ENCODE measurements at places on chromosomes 16 and 17.

DNA sequence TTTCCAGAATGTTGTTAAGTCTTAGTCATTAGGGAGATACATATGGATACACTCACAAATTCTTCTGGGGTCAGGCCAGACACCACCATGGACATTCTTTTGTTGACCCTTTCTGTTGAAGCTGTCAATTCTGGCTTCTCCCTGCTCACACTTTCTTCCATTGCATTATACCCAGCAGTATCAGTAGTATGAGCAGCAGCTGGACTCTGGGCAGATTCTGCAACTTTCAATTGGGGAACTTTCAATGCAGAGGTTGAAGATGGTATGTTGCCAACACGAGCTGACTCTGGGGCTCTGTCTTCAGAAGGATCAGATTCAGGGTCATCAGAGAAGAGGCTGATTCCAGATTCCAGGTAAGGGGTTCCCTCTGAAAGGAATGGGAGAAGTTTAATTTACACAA, 45.8 kb downstream of the RND2 start:
- DNase-seq: peak; percentile 14

DNA sequence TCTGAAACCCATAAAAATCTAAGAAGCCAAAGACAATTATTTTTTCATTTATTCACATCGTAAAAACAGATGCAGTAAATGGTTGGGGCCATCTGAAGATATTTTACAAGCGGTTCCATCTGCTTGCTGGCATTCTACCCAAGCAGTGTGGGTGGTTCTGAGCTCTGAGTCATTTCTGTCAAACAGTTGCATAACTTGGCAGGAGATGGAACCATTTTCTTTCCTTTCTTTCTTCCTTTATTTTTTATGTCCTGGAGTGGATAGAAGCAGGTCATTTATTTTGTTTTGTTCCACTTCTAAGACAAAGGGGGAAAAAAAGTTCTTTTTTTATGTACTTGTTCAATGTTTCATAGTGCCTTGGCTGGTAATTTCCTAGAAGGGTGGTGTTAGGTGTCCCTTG, 1151.9 kb upstream of the GOT2 start:
- peak; percentile 74 for DNase-seq

- DNase-seq: peak; percentile 88
Observed at GRCh38 chr16:88784074-88784855, 755 bp downstream of the PIEZO1 start.

DNA sequence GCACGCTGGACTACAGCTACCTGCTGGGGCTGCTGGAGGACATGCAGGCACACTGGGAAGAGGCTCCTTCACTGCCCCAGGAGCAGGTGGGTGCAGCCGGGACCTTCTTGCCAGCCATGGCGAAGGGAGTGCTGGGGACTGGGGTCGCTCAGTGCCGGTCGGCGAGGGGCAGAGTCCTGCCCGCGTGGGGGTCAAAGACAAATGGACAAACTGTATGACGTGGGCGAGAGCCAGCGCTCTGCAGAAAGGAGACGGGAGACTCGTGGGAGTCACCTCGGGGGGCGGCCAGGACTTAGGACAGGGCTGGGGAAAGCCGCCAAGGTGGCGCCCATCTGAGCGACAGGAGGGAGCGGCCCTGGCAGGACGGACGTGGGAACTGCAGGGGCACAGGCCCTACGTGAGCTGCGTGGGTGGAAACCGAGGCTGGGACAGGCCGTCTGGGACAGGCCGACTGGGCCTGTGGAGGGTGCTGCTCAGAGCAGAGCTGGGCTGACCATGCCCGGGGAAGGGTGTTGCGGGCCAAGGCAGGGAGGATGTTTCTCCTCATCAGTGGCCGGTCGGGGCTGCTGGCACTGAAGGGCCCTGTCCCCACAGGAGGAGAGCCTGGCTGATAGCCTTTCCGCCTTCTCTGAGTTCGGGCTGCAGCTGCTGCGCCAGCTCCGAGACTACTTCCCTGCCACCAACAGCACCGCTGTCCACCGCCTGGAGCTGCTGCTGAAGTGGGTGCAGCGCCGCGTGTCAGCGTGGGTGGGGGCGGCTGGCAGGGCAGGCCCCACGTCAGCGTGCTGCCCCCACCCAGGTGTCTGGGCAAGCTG, 8.0 kb downstream of the TSR3 start:
- DNase-seq: no peak

- no peak for DNase-seq
Observed at GRCh38 chr17:69898601-69899000, 176.4 kb upstream of the KCNJ16 start.

GRCh38 chr16:80197741-80198201, 343.0 kb upstream of the DYNLRB2 start:
- peak; percentile 92 for DNase-seq

DNA sequence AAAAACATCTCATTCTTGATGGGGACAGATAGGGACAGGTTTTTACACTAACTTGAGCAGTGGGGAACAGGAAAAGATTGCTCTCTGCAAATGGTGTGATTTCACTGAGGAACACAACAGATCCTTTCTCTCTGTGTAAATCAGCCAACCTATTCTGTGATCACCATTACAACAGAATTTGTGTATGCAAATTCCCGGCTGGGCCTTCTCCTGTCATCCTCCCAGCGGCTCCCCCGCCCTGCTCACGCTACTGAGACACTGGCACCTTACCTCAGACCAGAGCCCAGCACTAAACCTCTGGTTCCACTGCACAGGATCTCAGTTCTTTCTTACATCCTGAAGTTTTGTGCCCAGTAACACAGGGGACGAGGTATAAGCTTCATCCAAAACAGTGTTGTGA, 97.0 kb upstream of the FA2H start:
- DNase-seq: no peak

DNA sequence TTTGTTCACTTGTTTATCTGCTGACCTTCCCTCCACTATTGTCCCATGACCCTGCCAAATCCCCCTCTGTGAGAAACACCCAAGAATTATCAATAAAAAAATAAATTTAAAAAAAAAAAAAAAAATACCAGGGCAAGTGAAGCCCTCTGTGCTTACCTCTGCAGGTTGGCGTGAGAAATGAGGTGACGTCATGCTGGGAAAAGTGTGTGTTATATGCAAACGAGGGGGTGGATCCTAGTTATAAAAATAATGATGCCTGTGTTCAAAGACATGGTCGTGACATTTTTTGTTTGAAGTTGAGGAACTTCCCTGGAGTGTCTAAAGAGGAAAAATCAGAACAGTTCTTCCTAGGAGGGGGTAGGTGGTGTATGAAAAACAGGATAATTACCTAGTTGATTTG, 20.2 kb downstream of the TMC7 start:
- DNase-seq: no peak

- DNase-seq: no peak
Observed at GRCh38 chr17:83100853-83101391, 21.5 kb downstream of the METRNL start.

GRCh38 chr17:34259146-34259545, 4.1 kb downstream of the CCL2 start:
- DNase-seq: peak; percentile 74

DNA sequence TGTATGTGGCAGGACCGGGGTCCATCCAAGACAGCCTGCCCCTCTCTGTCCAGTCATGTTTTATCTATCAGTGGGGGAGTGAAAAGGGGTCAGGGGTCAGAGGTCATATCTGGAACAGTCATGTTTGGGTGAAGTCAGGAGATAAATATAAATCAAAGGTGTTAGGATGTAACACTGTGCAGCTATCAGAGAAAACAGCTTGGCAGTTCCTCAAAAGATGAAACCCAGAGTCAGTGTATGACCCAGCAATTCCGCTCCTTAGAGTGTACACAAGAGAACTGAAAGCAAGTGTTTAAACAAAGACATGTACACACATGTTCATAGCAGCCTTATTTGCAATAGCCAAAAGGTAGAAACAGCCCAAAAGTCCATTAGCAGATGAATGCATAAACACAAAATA, 361.3 kb downstream of the FOXL1 start:
- no peak for DNase-seq

- DNase-seq: peak; percentile 40
Observed at GRCh38 chr16:20791923-20792612, 14.2 kb downstream of the ERI2 start.

DNA sequence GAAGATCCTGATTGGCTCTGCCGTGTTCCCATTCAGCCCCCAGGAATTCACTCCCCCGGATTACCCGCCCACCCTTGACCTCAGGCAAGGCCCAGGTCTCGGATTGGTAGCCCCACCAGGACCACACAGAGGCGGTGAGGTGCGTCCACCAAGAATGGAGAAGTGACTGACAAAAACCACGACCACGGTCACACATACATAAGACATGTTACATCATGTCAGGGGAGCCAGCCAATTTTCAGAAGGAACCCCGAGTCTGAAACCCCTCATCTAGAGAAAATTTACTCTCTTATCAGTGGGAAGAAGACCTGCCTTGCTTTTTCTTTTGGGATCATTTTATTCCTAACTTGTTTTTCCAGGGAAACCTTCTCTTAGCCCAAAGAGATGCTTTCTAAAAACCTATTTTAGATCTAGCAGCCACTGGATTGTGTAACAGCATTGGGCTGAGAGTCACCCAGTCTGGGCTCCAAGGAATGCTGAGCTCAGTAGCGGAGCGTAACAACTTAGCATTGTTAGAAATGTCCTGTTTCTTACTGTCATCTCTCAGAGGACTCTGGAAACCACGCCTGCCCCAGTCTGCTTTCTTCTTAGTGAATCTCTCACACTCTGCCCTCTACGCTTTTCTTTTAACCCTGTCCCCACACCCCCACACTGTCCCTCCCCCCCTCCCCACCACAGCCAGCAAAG, 164.1 kb downstream of the CMIP start:
- DNase-seq: peak; percentile 69

DNA sequence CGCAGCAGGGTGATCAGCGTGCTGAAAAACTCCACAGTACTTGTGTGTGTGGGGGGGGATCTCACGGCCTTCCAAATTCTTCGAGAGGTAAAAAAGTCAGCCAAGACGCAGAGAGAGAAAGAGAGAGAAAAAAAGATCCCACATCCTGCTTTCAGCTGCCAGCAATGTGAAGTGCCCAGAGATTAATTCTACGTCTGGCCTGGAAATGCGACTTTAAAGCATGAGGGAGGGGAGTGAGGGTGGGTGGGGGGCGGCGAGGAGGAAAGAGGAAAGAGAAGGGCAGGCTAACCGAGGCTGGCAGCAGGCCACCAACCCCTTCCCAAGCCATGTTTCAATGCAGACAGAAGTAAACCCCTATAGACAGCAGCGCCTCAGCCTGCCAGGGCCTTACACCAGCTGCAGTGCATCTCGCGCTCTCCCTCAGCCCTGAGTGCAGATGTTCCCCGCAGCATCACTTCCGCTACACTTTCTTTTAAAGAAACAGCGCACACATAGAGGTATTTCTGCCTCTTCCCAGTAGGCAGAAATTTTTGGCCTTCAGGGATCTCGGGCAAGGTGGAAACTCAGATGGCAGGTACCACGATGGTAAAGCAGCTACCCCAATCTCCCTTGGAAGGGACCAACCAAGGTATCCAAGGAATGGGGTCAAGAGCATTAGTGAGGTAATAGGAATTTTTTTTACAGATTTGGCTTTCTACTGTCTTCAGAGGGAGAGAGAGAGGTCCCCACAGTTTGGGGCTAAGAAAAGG, 87.8 kb downstream of the SMG6 start:
- peak; percentile 94 for DNase-seq

DNA sequence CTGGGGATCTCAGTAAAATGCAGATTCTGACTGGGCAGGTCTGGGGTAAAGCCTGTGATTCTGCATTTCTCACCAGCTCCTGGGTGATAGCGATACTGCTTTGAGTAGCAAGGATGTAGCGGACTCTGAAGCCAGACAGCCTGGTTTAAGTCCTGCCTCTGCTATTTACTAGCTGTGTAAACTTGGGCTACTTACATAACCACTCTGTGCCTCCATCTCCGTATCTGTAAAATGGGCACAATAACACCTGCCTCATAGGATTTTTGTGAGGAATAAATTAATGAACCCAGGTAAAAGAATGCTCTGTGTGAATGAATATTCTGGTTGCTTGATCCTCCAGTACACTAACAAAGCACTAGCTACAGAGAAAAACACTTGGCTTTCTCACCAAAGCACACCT, 54.4 kb downstream of the TMEM132E start:
- DNase-seq: no peak

GRCh38 chr17:31171701-31172100, 76.9 kb downstream of the NF1 start:
- DNase-seq: peak; percentile 53

- DNase-seq: no peak
Observed at GRCh38 chr16:5938607-5939006, 841.0 kb upstream of the EEF2KMT start.

GRCh38 chr16:647173-647902, 1.8 kb upstream of the WDR90 start:
- no peak for DNase-seq

- DNase-seq: no peak
Observed at GRCh38 chr17:75024686-75025397, 12.4 kb downstream of the MRPL58 start.

GRCh38 chr16:56547949-56548567, 16.8 kb upstream of the MT4 start:
- DNase-seq: peak; percentile 9

DNA sequence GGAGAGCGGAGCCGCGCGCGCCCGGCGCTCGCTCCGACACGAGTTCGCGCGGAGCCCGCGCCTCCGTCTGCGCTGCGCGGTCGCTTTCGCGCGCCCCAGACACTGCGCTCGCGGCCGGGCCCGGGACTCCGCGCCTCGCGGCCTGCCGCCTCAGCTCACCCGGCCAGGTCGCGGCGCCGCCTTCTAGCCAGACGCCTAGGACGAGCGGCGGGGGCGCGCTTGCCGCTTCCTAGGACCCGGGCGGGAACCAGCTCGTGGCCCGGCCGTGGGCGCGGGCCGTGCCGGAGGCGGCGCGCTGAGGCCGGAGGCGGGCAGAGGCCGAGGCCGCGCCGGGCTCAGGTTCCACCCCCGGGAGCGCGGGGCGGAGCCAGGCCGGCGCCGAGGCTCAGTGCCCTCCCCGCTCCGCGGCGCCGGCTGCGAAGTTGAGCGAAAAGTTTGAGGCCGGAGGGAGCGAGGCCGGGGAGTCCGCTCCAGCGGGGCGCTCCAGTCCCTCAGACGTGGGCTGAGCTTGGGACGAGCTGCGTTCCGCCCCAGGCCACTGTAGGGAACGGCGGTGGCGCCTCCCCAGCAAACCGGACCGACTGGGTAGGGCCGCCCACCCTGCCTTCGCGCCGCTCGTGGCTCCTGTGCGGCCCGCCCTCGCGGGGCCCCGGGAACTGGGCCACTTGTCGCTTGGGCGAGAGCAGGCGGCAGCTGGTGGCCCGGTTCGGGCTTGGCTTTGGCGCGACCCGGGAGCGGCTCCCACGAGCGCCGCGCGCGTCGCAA, at the start of gene SPHK1:
Gene SPHK1, plus strand, starts transcription at position 388 of the 765 bp plus-strand sequence. CDS start 1,036 bp downstream, outside the sequence.
- peak; percentile 90 for DNase-seq

DNA sequence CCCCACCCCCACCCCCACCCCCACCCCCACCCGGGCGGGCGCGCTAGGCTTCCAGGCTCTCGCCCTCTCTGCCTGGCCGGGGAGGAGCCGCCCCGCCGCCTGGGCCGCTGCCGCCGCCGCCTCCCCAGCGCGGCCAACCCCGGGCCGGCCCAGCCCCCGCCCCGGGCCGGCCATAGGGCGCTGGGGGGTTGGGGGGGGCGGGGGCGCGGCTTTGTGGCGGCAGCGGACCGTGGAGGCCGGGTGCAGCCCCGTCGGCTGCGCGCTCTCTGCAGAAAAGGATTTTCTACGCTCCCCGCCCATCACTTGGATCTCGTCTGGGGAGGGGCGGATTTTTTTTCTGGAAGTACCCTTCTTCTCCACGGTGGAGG, 230.9 kb downstream of the MRTFB start:
- peak; percentile 87 for DNase-seq
